A549 treated with Hydrocortisone at 1 μM for 4 hours (cell line): ENCODE measurements at places on chromosomes 11 and 22. TPM values are rescaled to one million over a fixed set of nuclear protein-coding genes. Genes with fewer than 3 reads are reported as not detected.

The FGF4 gene
- total RNA-seq = not detected in 5 replicates

The BATF2 gene
- 0.54 to 0.70 TPM (median 0.61 TPM) in 5 replicates for total RNA-seq

The DGCR6 gene
- 1.1 to 2.1 TPM (median 1.5 TPM) in 5 replicates for total RNA-seq

The KDM4E gene
- total RNA-seq = not detected in 5 replicates

The OR8H1 gene
- total RNA-seq = not detected in 5 replicates

The SMIM38 gene
- 0.07 to 0.10 TPM (median 0.08 TPM) in 4 of 5 replicates, not detected in the other for total RNA-seq

The OR2AT4 gene
- total RNA-seq = not detected in 5 replicates

The SGSM1 gene
- total RNA-seq = 0.31 to 0.84 TPM (median 0.39 TPM) in 5 replicates

The C1QTNF4 gene
- total RNA-seq = 0.09 to 0.21 TPM in 2 of 5 replicates, not detected in the others

The CCDC73 gene
- total RNA-seq = 0.03 to 0.07 TPM in 2 of 5 replicates, not detected in the others

The PIH1D2 gene
- 0.62 to 1.0 TPM (median 0.73 TPM) in 5 replicates for total RNA-seq

The A4GALT gene
- 18.1 to 27.6 TPM (median 23.4 TPM) in 5 replicates for total RNA-seq

The UPK3A gene
- total RNA-seq = not detected in 5 replicates
